Stimulated activated CD4-positive, alpha-beta T cell treated with anti-CD3 and anti-CD28 coated beads, Interleukin-1b, Interleukin-23, amount 100 ng/mL, for 24 hours (primary cell): ENCODE measurements at places on chromosomes 2 and 18.

- no peak for DNase-seq
These were observed 53.9 kb downstream of the NCK2 start for GRCh38 chr2:105798595-105798994.

- DNase-seq = no peak
These were observed 185.2 kb downstream of the ZNF804A start for GRCh38 chr2:184783576-184783975.

- DNase-seq = no peak
These were observed 68.8 kb downstream of the GALNT13 start for GRCh38 chr2:153940511-153940910.

DNA sequence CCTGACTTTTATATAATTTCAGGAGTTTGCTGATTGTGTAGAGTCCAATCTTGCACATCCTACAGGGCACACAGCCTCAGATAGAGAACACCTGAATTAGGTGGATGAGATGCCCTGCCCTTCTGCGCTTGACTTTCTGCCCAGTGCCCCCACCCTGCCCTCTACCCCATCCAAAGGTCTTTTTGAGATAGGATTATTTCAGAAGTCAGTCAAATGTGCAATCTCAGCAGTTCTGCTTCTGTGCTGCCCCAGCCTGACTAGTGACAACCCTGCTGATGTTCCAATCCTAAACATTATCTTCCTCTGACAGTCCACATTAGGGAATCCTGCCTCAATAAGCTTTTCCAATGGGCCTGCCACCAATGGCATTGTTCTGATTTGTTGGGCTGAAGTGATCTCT, 411.5 kb downstream of the TGIF1 start:
- no peak for DNase-seq

- DNase-seq = no peak
These were observed 21.7 kb upstream of the MEP1B start for GRCh38 chr18:32167980-32168730.

DNA sequence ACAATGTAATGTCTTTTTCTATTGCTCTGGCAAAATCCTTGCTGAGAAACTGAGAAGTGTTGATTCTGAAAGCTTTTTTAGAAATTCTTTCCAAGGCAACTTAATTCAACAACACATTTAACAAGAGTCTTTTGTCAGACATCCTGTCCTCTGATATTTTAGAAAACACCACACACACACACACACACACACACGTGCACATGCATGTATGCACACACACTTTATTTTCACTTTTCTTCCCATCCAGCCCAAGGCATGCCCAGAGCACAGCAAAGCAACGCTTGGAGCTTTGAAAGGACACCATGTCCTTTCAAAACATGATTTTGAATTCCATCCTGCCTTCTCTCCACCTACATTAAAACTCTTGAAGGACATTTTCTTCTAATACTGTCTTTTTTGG, 116.1 kb downstream of the ATL2 start:
- DNase-seq = no peak

- no peak for DNase-seq
These were observed 43.6 kb downstream of the TSPYL6 start for GRCh38 chr2:54212456-54212855.

DNA sequence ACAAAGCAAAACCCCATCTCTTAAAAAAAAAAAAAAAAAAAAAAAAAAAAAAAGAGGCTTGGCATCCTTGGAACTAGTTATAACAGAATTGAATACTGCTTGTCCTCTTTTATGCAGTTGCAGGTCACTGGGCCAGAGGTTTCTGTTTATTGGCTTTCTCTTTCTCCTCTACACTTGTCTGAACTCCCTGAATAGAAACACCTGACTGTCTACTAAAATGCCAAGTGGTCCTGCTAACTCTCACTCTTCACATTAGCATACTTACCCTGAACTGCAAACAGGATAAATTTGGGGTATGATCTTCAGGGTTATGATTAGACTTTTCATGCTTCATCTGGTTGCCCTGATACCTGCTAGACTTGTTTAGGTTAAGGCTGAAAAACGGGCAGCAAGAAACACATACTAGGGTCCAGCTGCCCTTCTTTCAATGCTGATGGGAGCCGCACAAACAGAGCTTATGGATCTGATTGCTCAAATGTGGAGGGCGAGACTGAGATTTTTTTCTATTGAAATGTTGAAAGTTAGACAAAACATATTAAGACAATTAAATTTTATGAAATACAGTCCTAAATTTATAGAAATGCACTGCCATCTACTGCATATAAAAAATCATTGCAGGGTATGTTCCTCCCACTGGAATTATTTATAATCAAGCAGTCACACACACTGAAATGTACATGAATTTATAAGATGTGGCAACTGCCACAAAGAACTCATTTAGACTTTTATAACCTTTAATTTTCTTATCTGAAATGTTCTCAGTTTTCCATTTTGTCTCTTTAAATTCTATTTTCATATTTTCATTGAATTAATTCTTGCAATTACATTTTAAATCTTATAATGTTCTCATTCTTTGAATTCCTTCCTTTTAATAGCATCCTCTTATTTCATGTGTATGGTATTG, 40.8 kb downstream of the GTF3C3 start:
- no peak for DNase-seq

- DNase-seq = no peak
These were observed 24.0 kb downstream of the PKDCC start for GRCh38 chr2:42071791-42072190.

GRCh38 chr2:124001696-124002430, 23.2 kb upstream of the CNTNAP5 start:
- no peak for DNase-seq
